ENCODE measurements at places on chromosomes 5 and 9.

DNA sequence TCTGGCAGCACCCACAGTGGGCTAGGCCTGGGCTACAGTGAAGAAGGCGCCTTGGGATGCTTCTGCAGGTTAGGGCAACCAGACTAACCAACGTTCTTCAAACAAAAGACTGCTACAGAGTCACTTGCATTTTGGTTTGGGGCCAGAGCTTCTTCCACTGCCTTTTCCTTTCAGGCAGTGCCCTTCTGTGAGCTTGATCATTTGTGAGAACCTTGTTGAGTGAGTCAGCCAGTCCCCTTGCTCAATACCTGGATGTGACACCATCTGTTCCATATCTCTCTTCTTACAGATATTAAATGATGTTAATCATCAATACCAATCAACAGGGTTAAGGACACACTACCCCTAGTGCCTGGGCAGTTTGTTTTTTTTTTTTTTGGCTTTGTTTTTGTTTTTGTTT is 46.5 kb upstream of the VDAC1 start:
- no peak for DNase-seq

DNA sequence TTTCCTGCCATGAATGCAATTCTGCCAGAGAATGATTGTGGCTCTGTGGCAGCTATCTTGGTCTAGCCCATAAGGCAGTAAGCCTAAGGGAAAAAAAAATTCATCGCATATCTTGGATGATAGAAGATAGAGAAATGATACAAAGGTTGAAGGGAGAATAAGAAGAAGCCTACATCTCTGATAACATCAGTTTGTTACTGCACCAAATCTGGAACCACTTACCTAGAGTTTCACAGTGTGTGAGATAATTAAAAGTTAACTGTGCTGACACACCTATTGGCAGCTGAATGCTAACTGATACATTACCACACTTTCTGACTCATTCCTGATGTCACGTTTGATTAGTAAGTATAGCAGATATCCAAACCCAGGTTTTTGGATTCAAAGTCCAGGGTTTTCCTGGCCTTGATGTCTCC is 91.6 kb upstream of the TAF11L2 start:
- DNase-seq: peak; percentile 46

DNA sequence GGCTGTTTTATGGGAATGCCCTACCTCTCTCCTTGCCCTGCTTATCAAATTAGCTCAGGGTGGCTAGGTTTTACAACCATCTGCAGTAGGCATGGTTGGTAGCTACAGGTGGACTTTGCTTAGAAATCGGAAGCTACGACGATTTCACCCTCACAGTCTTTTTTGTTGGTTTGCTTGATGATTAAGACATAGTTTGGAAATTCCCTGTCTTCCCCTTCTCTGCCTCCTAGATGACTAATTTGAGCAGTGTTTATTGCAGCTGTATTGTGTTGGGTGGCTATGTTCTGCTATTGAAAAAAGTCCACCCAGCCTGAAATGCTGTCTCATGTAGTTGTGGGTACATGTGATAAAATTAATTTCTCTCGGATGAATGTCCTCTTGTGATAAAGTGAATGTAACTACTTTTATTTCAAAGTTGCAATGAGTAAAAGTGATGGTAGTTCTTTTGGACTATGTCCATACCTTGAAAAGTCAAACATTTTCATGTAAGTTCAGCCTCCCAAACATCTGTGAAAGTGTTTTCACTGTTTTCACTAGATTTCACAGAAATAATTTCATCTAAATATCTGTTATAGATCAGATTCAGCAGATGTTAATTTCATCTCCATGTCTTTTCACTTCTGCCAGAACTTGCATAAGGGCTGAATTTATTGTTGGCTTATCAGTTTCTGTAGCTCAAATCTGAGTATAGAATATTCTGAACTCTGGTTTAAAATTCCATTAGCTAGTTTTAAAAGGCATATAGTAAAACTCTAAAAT is 37.3 kb upstream of the FYB1 start:
- peak; percentile 78 for DNase-seq

GRCh38 chr5:143187495-143187894 is 216.0 kb downstream of the NR3C1 start:
- peak; percentile 38 for DNase-seq

- no peak for DNase-seq
Observed at GRCh38 chr5:158300256-158300655, 441.3 kb upstream of the CLINT1 start.

GRCh38 chr5:8805653-8806052 is 740.2 kb downstream of the SEMA5A start:
- DNase-seq: no peak

DNA sequence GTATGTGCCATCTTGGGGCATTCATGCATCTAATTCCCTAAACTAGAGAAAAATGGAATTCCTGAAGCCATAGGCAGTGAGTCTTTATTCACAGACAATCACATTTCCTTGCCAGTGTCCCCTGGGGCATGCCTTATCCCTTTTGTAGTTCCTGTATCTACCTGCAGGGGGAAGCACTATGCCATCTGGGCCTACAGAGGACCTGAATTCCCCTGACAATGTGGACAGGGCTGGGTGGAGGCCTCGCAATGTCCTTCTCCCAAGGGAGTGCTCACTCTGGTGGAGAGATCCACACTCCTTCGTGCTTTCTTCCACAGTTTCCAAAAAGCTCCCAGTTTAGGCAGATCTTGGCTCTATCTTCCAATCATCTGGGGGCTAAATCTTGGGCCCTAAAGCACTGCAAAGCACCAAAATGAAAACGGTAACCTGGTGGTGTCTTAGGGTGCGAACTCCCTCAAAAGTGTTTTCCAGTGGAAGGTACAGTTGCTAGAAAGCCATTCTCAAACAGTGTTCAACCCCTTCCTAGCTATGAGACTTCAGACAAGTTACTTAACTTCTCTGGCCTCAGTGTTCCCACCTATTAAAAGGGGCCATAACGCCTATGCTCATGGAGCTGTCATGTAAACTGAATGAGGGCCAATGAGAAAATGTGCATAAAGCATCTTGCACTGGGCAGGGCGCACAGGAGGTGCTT is 17.5 kb downstream of the WHRN start:
- DNase-seq: peak; percentile 82

- DNase-seq: peak; percentile 100
Observed at GRCh38 chr5:178642351-178642909, 15.6 kb upstream of the CLK4 start.

GRCh38 chr9:133792721-133793470 is 54.7 kb upstream of the SARDH start:
- DNase-seq: peak; percentile 85

GRCh38 chr9:125497906-125498305 is 209.1 kb downstream of the MAPKAP1 start:
- DNase-seq: no peak

DNA sequence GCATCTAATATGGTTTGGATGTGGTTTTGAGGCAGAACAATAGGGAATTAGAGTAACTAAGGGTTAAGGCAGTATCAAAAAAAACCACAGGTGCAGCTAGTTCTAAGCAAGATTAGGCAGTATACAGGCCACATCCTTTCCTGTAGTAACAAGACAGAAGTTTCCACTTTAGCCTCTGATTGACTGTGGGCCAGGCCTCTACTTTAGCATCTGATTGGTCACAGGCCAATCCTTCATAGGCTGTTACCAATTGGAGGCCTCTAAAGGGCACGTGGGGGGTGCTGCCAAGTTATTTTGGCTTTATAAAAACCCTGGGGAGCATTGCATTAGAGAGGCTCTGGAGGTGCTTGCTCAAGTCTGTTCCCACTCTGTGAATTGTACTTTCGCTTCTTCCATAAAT is 144.1 kb upstream of the ST8SIA4 start:
- DNase-seq: no peak

- DNase-seq: no peak
Observed at GRCh38 chr5:27158171-27158570, 119.8 kb upstream of the CDH9 start.

DNA sequence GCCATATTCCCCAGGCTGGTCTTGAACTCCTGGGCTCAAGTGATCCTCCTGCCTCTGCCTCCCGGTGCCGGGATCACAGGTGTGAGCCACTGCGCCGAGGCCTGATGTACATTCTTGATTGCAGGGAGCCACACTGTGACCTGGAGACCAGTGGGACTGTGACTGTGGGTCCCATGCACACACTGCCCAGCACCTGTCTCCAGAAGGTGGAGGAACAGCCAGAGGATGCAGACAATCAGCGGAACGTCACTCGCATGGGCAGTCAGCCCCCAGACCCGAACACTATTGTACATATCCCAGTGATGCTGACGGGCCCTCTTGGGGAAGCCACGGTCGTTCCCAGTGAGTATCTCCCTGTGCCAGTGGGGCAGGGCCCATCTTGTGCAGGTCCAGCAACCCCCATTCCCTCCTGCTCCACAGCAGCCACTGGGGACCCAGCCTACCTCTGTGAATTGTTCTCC is 147.3 kb downstream of the CACNA1B start:
- no peak for DNase-seq

DNA sequence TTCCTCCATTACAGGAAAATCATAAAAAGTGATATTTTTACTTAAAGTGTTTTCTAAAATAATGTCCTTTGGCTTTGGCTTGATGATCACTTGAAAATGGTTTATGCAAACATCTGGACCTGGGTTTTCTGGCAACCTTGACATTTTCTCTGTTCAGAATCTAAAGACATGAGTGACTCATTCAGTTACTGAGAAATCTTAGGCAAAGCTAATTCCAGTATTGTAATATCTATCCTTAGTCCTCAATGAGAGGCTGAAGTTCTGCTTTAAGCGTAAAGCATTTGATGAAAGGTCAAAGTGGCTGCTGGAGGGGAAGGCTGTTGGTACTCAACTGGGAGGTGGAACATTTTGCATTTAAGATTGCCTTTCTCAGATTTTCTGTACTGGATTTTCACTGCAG is 2.3 kb downstream of the MAN2A1 start:
- no peak for DNase-seq

DNA sequence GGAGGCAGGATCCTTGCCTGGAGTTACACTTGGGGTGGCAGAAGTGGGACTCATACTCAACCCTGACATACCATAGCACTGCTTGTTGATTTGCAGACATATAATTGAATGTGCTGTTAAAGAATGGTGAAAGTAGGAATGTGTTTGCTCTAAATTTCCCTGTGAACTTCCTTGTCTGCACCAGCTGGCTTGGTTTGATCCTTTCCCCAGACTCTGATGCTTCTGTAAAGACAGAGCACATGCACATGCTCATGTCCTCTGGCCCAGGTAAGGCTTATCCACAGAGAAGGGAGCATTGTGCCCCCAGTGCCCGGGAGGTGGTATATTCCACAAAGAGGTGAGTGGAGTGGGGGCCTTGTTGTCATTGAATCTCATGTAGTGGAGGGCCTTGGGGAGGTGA is 138.0 kb upstream of the STC2 start:
- DNase-seq: no peak

- DNase-seq: peak; percentile 5
Observed at GRCh38 chr5:105392710-105393149, 1830.1 kb upstream of the NUDT12 start.

DNA sequence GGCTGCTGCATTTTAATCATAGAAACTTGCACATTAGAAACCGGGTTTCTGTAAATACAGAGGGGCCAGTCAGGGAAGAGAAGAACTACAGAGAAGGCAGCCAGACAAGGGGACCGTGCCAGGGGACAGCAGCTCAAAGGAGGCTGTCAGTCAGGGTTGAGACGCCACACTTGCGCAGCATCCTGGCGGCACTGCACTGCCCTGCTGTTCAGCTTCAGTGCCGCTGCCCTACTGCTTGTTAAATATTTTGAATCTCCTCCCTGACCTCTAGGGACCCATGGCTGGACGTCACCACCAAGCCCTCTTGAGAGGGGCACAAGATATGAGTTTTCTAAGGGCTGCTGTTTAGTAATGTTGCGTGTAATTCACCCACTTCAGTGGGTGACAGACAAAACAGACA is 43.6 kb upstream of the ZBTB43 start:
- no peak for DNase-seq

DNA sequence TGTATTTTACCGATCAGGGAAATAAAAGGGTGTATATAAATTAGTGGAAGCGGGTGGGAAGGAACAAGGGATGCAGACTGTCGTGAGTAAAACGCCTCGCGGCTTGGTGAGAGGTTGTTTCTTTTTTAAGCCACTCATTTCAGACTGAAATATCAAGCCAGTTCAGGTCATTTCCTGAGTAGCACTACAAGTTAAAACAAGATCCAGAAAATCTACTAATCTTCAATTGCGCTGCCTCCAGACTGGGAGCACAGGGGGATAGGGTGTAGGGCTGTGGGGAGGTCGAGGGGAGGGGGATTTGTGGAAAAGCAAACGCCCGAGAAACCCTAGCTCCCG is 140.8 kb downstream of the TSSK1B start:
- peak; percentile 46 for DNase-seq

GRCh38 chr9:111362526-111362925 is 32.5 kb upstream of the OR2K2 start:
- DNase-seq: no peak

- no peak for DNase-seq
Observed at GRCh38 chr9:133512253-133513213, 12.2 kb downstream of the MYMK start.

DNA sequence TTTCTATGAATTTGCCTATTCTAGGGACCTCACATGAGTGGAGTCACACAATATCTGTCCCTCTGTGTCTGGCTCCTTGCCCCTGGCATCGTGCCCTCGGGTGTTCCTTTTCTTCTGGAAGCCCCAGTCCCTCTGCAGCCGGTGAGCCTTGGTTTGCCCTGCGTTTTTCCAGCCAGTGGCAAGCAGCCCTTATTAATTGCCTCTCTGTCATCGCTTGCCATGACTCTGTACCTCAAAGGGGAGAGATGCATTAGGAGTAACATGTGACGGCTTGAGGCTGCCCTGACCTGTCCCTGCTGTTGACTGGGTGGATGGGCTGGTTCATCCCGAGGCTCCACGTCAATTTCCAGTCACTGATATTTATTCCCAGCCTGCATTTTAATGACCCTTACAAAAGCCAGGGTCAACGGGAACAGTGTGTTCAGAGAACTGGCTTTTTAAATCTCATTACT is 87.3 kb downstream of the CFAP90 start:
- no peak for DNase-seq

GRCh38 chr9:131791542-131792254 is 51.8 kb upstream of the RAPGEF1 start:
- no peak for DNase-seq

GRCh38 chr9:34741628-34742027 is 31.7 kb upstream of the CCL21 start:
- DNase-seq: no peak

- DNase-seq: no peak
Observed at GRCh38 chr9:119083673-119084072, 285.6 kb downstream of the BRINP1 start.

- no peak for DNase-seq
Observed at GRCh38 chr5:161507591-161507990, 38.9 kb downstream of the GABRB2 start.

DNA sequence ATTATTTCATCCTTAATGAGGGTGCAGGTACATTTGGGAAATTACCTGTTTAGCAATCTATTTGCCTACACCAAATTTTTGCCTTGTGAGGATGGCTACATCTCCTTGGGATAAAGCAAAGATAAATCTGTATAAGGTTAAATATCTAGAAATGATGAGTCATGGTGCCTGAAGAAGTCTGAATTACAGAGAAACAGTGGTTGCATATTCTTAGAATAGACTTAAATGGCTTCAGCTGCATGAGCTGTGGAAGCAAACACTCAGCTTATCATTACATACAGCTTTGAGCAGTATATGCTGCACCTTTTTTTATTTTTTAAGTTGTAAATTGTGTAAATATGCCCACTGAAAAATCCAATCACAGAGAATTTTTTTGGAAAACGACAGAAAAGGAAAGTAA is 153.5 kb downstream of the RAPGEF6 start:
- no peak for DNase-seq

GRCh38 chr5:159412284-159413046 is 82.2 kb upstream of the IL12B start:
- peak; percentile 84 for DNase-seq
